ENCODE measurements at places on chromosomes 12 and 14.

DNA sequence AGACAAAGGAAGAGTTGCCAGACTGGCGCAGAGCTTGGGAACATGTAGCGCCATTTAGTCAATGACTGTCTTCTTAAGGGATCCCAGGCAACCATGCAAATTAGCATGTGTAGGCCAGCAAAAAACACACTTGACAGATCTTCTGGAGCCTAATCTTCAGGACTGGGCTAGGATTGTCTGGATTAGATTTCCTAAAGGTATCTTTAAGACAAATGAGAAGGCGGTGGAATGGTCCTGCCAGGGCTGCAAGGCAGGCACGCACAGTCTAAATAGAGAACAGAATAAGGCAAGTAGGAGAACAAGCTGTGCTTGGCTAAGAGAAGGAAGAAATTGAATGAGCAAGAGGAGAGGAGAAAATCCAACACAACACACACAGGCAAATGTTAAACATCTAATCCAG is 80.0 kb downstream of the CIT start:
- DNase-seq: no peak

GRCh38 chr12:57479376-57480115 is at the start of gene ARHGAP9:
Gene ARHGAP9, minus strand, starts transcription at chr12:57479866. Its CDS starts 460 bp downstream, at chr12:57479406.
- DNase-seq: no peak

DNA sequence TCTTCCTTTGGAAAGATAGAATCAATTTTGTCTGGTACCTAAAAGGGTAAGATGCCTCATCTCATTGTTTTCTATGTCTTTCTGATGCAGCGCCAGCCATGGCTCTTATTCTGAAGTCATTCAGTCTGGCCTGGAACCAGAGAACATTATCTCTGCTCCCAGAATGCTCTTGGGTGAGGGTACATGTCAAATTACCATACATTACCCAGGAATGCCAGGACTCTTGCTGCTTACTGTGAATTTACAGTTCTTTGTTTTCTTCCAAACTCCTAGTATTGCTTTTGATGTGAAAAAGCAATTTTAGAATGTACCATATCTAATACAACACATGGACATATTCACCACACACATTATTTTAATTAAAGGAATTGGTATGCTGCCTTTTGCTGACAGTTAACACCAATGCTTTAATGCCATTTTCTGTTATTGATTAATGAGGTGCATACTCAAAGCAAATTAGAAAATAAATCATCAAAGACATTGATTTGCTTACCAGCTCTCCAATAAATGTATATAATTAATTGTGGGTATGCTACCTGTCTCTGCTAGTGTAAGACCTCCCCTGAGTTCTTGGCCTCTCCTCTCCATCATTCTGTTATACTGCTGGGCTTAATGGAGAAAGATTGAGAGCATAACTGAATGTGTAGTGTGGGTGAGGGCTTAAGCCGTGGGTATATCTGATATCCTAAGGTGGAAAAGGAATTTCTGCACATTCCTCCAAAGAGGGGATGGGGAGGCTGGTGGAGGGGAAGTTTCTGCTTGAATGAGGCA is 337.7 kb downstream of the C12orf75 start:
- no peak for DNase-seq

DNA sequence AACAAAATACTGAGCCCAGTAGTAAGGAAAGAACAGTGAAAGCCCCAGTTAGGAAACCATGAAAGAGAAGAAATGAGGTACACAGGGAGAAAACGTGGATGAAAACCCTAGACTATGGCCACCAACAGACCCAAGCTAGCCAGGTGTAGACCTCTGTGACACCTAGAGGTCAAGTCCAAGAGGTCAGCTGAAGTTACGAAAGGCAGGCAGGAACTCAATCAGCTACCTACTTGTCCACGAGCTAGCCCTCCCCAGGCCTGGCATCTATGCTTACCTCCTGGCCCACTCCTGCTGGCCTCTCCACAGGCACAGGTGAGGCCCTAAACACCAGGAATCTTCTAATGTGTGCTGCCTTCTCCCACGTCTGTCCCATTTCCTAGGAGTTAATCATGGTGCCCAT is 48.7 kb downstream of the DPF3 start:
- no peak for DNase-seq

GRCh38 chr14:93960108-93960475 is 16.3 kb downstream of the ASB2 start:
- DNase-seq: no peak

- DNase-seq: no peak
Measured at GRCh38 chr12:6292606-6293005, 17.9 kb upstream of the PLEKHG6 start.

- no peak for DNase-seq
Measured at GRCh38 chr14:65826946-65827345, 414.4 kb downstream of the FUT8 start.

DNA sequence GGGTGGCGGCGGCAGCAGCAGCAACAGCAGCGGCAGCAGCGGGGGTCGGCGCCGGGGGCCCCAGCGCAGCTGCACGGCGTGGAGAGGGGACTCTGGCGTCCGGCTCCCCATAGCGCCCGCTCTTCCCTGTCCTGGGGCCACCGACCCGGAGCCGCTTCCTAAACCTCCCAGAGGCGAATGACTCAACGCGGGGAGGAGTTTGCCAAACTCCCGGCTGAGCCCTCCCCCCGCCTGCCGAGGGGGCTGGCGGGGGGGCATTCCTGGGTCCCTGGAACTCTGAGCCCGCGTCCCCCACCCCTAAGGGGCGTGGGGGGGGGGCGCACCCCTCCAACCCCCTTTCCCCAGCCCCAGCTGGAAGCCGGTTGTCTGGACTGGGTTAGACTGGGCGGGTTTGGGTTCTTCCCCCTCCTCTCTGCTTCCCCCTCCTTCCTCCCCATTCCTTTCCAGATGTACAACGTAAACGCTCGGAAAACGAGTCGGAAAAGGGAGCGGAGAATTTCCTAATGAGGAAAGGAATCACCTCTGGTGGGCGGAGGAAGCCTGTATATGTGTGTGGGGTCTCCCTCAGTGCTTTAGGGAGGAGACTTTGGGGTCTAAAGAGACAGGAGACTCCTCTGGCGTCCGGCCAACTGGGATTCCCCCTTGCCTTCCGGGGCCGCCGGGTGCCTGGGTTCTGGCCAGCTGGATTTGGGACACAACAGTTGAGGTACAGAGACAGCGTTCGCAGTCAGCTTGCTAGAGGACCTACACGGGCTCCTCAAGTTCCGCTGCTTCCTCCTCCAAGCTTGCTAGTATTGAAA is at the start of gene ITGA5:
Gene ITGA5 (minus strand): TSS at position 179 of the 800 bp plus-strand sequence. CDS start 68 bp downstream, at position 111.
- no peak for DNase-seq

GRCh38 chr12:851343-851742 is 98.2 kb downstream of the RAD52 start:
- DNase-seq: no peak

DNA sequence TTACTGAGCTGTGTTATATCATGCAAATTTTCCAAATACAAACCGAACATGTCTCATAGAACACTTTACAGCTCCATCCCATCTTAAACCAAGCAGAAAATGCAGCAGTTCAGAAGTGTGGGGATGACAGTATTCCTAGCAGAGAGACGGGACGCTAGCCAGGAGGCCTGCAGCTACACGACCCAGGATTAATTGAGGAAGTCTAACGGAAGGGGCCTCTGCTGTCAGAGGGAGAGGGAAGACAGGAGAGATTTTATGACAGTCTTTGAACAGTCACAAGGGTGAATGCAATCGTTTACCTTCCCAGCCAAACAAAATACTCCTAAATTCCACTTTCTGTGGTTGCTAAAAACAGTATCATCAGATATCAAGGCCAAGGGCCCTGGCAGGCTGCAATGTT is 261.9 kb downstream of the TMEM132D start:
- DNase-seq: no peak

DNA sequence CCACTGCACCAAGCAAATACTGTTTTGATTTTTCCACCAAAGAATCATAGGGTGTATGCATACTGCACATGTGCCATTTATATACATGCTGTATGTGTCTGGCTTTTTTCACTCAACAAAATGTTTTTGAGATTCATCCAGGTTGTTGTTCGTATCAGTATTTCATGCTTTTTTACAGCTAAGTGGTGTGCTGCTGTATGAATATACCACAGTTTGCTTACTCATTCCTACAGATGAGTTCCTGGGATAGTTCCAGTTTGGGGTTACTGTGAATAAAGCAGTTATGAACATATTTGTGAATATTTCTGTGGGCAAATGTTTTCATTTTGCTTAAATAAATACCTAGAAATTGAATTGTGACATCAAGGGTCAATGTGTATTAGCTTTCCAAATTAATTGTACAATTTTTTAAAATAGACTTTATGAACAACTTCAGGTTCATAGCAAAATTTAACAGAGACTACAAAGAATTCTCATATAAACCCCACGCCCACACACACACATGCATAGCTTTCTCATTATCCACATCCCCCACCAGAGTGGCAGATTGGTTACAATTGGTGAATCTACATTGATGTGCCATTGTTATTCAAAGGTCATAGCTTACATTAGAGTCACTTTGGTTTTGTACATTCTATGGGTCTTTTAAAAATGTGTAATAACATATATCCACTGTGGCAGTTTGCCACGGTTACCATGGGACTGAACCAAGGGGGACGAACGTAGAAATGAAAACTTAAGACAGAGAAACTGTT is 6.9 kb upstream of the KRT6A start:
- no peak for DNase-seq

- peak; percentile 92 for DNase-seq
Measured at GRCh38 chr14:37595809-37596621, 586 bp downstream of the TTC6 start.

DNA sequence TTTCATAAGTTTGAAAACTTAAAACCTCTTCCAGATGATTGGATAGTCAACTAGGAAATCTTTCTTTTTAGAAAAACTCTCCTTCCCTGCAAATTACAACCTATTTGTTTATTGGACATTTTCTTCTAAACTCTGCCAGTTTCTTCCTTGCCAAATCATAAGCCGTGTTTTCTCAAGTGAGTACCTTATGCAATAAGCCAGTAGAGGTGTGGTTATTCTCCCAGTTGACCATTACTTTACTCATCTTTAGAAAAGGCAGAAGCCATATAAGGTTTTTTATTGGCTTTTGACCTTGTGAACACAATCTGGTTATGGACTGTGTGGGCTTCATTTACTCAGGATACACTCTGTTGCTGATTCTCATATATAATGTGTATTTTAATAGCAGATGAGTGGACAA is 14.6 kb downstream of the ACTR6 start:
- DNase-seq: no peak

- DNase-seq: no peak
Measured at GRCh38 chr12:66733839-66734238, 55.0 kb upstream of the GRIP1 start.

DNA sequence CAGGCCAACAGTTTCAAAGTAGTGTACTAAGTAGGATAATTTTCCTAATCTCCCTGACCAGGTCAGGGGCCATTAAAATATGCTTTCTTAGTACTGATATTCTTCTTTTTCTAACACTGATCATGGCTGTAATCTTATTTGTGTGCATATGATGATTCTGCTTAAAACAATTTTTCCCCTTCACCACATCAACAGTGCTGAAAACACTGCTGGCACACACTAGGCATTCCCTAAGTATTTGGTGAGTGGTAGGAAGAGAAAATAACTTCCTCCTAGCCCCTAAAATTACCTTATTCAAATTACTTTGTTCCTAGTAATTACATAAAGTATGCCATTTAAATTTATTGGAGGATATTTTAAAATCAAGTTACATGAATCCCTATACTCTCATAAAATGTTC is 49.9 kb upstream of the BBS10 start:
- no peak for DNase-seq

- DNase-seq: no peak
Measured at GRCh38 chr14:101992708-101993107, 28.3 kb downstream of the DYNC1H1 start.

GRCh38 chr12:79769189-79769859 is 78.6 kb upstream of the PAWR start:
- no peak for DNase-seq

DNA sequence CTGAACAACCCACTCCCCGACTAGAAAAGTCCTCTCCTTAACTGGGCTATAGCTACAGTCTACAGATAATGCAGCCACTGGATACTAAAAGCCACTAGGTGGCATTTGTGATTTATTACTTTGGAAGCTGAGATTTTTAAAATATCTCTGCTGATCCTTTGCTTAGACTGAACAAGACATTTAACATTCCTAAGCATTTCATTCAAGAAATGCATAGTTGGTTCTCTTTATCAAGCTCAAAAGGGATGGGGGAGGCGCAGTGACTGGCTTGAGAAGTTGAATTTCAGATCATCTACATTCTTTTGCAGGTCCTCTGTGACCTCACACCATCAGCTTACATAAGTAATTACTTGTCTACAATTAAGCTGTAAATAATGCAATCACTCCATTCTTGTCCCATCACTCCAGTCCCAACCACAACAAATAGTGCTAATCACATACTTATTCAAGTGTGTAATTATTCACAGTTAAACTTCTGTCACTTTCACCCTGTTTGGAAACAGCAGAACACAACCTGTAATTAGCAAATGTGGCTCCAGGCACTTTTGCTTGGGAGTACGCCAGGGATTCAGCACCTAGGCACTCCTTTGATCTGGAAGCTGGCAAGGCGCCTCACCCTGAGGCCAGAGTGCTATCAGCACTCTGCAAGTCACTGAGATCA is 203.6 kb downstream of the NOVA1 start:
- no peak for DNase-seq

- no peak for DNase-seq
Measured at GRCh38 chr14:88417594-88417993, 32.1 kb downstream of the SPATA7 start.

GRCh38 chr12:110742096-110742717 is 484 bp downstream of the PPP1CC start:
- DNase-seq: no peak

DNA sequence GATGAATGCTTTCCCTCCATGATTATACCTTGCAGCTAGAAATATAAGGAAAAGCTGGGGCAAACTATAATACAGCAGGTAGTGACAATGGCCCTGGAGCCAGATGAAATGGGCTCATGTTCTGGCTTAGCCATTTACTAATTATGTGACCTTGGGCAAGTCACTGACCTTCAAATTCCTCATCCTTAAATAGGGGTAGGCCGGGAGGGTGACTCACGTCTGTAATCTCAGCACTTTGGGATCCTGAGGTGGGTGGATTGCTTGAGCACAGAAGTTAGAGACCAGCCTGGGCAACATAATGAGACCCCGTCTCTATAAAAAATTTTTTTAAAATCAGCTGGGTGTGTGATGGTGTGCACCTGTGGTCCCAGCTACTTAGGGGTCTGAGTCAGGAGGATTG is 155.4 kb downstream of the C12orf75 start:
- DNase-seq: no peak

GRCh38 chr12:69927164-69927563 is 102.1 kb downstream of the MYRFL start:
- no peak for DNase-seq

GRCh38 chr12:124720004-124720680 is 143.5 kb downstream of the SCARB1 start:
- peak; percentile 62 for DNase-seq
